Pons (tissue), 1 donor: ENCODE measurements at places on chromosomes 3 and 15.

DNA sequence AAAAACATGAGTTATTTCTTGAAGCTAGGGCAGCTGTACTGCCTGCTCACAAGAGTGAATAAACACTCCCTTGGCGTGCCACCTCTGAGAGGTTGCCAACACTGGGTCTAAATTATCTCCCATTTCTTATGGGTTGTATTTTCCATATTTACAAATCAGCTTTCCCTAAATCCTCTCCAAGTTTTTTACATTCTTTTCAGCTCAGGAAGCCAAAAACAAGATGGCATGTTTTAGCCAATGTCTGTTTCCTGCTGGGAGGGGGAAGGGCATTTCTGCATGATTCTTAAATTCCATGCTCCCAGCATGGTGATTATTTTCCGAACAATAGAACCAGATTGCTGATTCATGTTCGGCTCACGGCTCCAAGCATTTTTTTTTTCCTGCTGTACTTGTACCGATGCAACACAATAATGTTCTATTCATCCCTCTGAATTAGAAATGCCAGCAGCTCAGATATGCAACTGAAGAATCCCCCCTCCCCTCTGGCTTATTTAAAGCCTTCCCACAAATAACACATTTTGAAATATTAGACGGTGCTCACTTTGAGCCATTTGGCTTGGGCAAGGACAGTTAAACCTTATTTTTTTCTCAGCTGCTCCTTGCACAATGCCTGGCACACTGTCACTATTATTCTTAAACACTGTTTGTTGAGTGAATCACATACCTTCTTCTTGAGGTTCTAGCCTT, 252.5 kb downstream of the THRB start:
- peak; percentile 70 for DNase-seq

GRCh38 chr3:81695302-81695701, 66.1 kb downstream of the GBE1 start:
- no peak for DNase-seq

- DNase-seq, result no peak
These were observed 227.7 kb upstream of the TPRG1 start for GRCh38 chr3:188944108-188944507.

DNA sequence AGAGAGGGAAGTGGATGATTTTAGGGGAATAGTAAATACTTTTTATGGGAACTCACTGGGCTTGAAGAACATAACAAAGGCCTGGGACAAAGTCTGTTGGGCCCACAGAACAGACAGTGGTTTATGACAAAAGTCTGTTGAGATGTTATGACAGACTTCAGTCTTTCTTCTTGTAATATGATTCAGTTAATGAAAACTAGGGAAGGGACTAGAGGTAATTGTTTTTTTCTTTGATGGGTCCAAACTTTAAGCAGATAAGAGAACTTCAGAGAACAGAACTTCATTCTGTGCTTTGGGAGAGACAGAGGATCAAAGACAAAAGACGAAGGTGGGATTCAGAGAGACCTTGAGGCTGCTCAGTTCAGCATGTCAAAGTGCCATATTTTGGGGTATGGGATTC, 9.3 kb downstream of the CRYBG3 start:
- DNase-seq, result no peak

DNA sequence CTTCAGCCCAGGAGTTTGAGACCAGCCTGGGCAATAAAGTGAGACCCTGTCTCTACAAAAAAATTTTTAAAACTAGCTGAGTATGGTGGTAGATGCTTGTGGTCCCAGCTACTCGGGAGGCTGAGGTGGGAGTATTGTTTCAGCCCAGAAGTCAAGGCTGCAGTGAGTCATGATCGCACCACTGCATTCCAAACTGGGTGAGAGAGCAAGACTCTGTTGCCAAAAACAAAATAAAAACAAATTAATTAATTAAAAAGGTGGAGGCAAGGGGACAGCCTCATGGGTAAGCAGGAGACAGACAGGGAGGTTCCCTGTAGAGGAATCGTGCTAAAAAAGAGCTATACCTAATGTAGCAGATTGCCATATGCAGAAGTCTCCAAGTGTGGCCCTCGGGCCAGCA, 12.6 kb downstream of the HAPLN3 start:
- no peak for DNase-seq

- DNase-seq, result no peak
These were observed 68.0 kb downstream of the CNTN3 start for GRCh38 chr3:74546426-74546825.

DNA sequence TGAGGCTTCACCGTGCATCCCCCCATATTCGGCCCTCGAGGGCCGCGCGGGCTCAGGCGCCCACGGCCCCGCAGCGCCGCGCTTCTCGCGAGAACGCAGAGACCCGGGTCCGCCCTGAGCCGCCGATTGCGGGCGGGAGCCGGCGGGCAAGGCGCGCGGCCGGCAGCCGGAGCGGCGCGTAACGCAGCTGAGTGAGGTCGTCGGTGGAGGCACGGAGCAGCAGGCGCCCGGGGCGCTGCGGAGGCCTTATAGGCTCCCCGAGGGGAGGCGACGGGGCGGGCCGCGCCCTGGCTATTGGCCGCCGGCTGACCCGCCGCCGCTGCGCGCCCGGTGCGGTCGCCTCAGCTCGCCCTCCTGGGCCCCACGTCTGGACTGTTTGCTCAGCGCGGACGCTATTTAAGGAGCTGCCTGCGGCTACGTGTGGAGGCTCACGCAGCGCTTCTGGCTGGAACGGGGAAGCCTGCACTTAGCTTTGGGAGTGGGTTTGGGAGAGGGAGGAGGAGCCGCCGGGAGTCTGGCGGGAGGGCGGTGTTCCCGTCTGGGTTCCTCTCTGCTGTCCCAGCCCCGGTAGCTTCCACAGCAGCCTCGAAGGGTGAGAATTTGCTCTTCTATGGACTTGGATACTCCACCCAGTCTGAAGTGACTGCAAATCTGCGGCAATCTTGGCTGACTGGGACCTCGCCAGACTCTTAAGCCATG, at the start of gene PLOD2:
PLOD2 (minus strand) TSS at position 221 of the 699 bp plus-strand sequence; CDS start at position 26, 195 bp downstream.
- DNase-seq, result no peak

- no peak for DNase-seq
These were observed 9.6 kb upstream of the SLCO2A1 start for GRCh38 chr3:134039161-134039862.

DNA sequence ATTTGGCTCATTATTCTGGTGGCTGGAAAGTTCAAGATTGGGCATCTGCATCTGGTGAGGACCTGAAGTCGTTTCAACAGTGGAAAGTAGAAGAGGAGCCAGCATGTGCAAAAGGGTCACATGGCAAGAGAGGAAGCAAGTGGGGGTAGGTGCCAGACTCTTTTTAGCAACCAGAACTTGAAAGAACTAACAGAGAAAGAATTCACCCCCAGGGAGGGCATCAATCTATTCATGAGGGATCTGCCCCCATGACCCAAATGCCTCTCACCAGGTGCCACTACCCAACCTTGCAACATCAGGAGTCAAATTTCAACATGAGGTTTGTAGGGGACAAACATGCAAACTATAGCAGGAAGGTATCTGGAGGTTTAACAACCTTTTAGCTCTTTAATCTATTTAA, 10.3 kb upstream of the RYK start:
- no peak for DNase-seq

DNA sequence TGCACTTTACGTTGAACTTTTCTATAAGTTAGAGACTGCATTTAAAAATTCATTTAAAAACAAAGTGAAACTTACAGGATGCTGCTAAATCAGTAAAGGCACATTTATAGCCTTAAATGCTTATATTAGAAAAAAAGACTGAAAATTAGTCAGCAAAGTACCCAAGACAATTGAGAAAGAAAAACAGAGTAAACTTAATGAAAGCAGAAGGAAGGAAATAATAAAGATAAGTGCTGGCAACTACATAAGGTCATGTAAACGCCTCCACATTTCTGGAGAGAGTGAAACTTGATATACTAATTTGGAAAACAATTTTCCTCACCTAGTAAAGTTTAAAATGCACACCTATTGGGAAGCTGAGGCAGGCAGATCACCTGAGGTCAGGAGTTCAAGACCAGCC, 58.2 kb upstream of the ACAN start:
- DNase-seq, result no peak

DNA sequence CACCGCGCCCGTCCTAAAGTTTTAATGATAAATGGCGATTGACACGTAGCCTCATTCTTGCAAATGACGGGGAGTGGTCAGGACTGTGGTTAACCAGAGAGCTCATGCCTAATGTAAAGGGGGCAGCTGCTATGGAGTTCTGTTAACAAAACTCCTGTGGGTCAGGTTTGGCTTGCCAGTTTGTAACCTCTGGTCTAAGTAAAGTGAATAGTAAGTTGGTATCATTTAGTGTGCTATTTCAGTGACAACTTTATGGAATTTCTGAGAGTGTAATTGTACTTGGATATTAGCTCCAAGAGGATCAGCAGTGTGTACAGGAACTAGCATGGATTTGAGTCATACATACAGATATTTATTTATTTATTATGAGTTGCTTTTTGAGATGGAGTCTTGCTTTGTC, 87.9 kb downstream of the RGMA start:
- no peak for DNase-seq

GRCh38 chr3:147354623-147355022, 51.7 kb downstream of the ZIC4 start:
- no peak for DNase-seq

GRCh38 chr3:49725906-49726681, 2.3 kb upstream of the GMPPB start:
- DNase-seq, result no peak

DNA sequence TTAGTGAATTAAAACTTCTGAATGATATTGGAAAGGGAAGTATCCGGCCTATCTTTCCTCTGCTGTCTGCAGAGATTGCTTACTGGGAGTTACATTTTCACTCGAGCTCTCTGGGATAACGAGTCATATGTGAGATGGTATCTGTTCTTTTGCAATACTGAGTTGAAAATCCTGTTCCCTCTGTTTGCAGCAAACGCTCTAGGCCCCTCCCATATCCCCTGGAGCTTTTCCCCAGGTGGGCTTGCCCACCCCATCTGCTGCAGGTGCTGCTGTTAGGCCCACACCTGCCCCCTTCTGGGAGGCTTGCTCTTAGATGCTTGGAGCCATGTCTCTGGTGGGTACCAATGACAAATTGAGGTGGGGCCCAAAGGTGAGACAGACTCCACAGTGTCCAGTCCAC, 42.7 kb upstream of the MTMR10 start:
- DNase-seq, result no peak
